Fibroblast of the conjunctiva (primary cell): ENCODE measurements at places on chromosomes 2 and 18.

DNA sequence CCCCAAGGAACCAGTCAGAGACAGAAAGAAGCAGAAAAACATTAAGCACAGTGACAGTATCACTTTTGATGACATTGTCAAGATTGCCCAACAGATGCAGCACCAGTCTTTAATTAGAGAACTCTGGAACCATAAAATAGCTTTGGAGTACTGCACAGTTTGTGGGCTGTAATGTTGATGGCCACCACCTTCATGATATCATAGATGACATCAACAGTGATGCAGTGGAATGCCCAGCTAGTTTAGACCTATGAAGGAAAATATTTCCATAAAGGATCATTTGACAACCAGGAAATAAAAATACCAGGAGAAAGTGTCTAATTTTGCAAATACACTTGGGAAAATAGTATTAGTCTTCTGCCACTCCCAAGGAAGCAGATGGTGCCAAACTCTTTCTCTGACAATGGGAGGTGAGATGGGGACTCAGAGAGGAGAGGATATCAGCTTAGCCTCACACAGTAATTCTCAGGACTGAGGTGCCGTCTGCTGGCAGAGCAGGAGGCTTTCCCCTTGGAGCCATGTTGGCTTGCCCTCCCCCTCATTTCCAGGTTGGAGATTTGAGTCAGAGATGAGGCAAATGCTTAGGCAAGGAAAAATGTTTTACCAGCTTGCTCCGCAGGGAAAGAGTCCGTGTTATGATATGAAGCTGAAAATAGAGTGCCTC, 107.5 kb upstream of the CELF4 start:
- no peak for DNase-seq

DNA sequence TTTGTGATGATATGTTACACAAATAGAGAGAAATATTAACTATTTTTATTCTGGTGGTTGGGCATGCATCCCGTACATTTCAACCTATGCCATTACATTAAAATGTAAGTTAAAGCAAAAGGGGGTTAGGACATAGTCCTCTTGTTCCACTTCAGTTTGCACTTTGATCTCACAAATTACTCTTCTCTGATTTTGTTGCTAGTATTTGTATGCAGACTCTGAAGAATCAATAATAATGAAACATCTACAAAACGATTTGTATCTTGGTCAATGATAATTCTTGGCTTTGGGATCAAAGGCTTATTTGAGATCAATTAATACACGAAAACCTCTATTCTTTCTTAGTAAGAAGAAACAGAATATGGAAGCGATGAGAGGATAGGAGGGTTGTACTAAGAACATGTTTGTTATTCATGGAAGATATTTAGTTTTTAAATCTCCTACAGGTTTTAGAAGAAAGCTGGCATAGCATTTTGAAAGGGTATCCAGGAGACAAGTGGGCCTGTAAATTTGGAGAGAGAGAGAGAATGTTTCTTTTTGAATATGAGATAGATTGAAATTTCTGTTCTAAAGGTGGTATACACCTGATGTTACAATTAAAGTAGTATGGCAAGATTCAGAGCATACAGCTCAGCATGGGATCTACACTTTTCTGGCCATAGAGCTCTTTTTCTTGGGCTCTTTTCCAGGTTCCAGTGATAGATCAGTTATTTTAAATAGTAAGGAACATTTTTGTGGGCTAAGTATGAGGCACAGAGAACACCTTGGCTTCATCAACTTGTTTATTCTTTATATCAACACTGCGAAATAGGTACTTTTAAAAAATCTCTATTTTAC, 347.9 kb downstream of the PTPRM start:
- DNase-seq = no peak

GRCh38 chr2:237540823-237541222, 25.6 kb upstream of the PRLH start:
- peak; percentile 71 for DNase-seq

GRCh38 chr18:30491815-30492551, 550.6 kb downstream of the DSC3 start:
- no peak for DNase-seq

- DNase-seq = no peak
Measured at GRCh38 chr18:47265197-47265596, 13.7 kb upstream of the SKOR2 start.

- no peak for DNase-seq
Measured at GRCh38 chr2:11073776-11074175, 81.5 kb upstream of the SLC66A3 start.

- no peak for DNase-seq
Measured at GRCh38 chr2:100140582-100140981, 1.8 kb downstream of the AFF3 start.

DNA sequence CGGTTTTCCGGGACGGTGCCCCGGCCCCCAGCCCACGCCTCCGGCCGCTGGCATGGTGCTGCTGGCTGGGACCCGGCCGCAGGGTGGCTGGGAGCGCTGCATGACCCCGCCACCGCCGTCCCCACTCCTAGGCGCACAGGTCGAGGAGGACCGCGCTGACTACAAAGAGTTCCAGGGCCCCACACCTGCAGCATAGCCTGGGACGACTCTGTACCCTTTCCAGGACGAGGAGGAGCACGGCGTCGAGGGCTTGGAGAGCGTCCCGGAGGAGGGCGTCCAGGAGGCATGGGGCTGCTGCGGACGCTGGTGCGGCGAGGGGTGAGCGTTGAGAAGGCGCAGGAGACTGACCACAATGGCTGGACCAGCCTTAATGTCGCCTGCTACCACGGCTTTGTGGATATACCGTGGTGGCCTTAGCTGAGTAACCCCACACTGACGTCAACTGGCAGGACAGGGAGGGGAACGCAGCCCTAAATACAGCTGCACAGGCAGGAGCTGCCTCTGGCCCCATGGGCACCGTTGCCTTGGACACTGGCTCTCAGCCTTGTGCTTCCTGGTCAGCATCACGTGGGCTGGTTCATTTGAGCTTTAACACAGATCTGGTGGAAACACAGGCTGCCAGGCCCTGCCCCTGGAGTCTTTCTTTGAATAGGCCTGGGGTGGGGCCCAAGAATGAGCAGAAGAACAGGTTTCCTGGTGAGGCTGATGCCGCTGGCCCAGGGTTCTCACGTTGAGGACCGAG, 40.9 kb upstream of the TRIM43B start:
- no peak for DNase-seq

- DNase-seq = no peak
Measured at GRCh38 chr2:12504443-12504842, 212.3 kb upstream of the TRIB2 start.

DNA sequence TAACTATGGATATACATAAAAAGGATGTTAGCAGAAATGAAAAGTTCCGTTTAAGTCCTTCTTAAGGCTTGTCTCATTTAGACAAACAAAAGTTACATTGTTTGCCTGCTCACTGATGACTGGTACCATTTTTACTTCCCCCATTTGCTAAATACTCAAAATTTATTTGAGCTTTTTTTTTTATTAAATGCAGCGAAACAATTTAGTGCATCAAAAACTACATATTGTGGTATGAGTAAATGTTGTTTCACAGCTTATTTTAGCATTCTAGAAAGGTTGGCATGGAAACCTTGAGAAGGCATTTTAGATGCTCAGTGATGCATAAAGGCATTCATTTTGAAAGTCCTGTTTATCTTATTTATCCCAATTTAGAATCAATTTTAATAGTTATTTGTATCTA, 100.0 kb downstream of the MAP2 start:
- no peak for DNase-seq

DNA sequence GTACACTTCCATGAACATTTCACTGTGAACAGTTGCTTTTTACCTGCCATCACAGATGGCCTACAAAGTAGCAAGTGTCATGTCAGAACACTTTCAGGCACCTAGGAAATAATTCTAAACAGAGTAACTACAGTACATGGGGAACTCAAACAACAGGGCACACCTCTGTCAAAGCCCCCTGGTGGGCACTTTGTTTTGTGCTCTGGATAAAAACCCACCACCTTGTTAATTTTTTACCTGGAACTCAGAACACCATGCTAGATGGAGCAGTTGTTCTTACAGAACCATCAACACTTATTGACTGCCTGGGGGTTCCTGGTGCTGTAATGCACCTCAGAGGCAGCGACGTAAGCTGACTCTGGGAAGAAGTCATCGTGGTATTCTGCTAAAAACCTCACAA, 2.3 kb downstream of the MSL3B start:
- no peak for DNase-seq

DNA sequence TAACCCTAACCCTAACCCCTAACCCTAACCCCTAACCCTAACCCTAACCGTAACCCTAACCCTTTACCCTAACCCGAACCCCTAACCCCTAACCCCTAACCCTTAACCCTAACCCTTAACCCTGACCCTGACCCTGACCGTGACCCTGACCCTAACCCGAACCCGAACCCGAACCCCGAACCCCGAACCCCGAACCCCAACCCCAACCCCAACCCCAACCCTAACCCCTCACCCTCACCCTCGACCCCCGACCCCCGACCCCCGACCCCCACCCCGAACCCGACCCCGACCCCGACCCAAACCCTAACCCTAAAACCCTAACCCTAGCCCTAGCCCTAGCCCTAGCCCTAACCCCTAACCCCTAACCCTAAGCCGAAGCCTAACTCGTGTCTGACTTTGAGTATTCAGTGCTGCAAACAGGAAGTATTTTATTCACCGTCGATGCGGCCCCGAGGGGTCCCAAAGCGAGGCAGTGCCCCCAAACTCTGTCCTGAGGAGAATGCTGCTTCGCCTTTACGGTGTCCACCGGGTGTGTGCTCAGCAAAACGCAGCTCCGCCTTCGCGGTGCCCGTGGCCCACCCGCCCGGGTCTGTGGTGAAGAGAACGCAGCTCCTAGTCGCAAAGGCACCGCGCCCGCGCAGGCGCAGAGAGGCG, 36.0 kb downstream of the FAM110C start:
- DNase-seq = no peak

GRCh38 chr18:63850020-63850419, 37.5 kb upstream of the SERPINB2 start:
- DNase-seq = no peak

DNA sequence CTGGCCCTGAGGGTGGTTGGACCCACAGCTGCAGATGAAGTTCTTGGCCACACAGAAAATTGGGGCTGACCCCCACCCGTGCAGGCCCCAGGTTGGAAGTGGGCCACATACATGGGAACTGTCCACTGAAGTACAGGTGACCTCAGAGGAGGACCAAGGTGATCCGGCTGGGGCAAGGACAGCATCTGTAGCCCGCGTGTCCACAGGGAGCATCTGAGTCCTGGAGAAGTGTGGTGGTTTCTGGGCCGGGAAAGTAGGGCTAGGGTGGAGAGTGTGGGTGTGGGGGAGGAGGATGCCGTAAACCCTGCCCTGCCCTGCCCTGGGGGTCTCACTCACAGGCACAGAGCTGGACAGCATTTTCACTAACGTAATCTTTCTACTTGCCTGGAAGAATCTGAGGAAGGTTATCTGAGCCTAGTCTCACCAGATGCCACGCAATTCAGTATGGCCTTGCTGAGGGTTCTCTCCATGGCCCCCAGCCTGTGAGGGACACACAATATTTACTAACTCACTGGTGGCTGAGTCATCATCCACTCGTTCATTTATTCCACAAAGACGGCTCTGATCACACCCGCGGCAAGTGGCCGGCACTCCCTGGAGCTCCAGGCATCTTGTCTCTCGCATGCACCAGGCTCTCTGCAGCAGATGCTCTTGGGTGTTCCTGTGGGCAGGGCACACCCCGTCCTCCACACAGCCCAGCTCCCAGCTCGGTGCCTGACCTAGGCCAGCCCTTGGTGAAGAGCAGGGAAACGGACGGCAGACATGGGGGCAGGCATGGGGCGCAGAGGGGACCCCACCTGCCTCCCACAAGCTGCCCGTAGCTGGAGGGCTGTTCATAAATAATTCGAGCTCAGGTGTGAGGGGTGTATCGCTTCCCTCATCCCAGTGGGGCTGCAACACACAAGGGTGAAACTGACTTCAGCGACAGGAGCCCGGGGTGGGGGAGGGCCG, 51.2 kb downstream of the INHBB start:
- DNase-seq = no peak

DNA sequence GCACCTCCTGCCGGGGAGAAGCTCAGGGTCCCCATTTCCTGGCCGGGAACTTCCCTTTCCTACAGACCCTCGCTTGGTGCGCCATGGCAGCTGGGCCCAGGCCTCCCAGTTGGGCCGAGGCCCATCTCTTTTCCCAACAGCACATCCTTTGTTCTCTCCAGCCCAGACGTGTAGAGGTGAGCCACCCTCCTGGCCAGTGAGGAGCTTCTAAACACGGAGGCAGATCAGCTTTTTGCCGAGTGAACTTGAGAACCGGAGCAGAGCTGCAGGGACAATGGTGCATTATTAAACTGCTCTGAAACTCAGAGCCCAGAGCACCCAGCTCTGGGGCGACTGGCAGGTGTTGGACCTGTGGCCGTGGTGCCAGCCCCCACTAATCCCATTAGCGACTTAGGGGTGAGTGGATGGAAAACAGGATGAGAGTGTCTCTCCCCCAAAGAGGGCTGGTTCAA, 25.4 kb downstream of the SH3BP4 start:
- DNase-seq = no peak

GRCh38 chr18:53649621-53650020, 574.8 kb downstream of the MBD2 start:
- no peak for DNase-seq

DNA sequence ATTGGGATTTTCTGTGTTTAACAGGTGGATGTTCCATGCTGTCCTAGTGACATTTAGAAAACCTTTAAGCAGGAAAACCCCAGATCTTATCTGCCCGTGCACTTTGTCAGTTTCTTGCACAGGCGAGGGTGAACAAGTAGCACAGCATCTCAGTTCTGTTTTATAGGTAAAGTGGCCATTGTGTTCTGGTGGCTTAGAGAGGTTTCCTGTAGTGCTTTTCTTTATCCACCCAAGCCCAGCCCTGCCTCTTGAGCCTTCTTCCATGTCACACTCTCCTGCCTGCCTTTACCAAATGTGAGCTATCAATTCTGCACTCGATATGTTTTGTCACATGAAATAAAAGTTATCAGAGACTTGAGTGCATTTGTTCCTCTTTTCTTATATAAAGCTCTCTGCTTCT, 135.3 kb upstream of the NOSTRIN start:
- no peak for DNase-seq

GRCh38 chr2:39991298-39991697, 212.2 kb upstream of the THUMPD2 start:
- no peak for DNase-seq

DNA sequence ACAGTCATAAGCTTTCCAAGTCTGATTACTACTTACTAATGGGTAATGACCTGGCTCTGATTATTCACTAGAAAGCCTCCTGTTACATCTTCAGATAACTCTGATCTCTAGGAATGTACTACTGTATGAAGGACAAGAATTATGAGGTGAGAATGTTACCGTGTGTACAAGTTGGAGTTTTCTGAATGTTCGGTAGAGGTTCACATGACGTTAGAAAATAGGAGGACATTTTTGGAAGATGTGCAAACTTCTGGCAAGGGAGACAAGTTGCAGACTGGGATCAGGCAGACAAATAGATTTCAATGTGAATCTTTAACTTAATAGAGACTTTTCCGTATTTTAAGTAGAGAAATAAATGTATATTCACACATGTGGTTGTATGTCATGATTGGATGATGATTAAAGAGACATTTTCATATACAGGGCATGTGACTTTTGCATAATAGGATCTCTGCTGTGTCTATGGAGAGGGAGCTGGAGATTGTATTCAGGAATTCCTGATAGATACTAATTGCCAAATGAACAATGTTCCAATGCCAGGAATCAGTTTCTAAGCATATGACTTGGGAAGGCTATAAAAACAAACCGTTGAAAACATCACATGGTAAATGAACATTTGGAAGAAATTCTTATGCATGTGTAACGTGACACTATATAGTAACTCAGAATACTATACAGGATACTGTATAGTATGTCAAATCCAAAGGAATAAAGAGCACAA, 1695.8 kb upstream of the PIK3C3 start:
- DNase-seq = no peak

- DNase-seq = no peak
Measured at GRCh38 chr18:58896268-58896667, 31.6 kb downstream of the ZNF532 start.
